ENCODE measurements at places on chromosomes 16 and 17.

GRCh38 chr17:81961087-81961511 is at the start of gene NOTUM:
NOTUM (minus strand) TSS chr17:81961187; CDS start chr17:81960909, 278 bp downstream.
- no peaks in the 10 kb centered on the region for H3K36me3 ChIP-seq
- H3K4me1 ChIP-seq = peaks cover 6% of the 10 kb centered on the region
- peaks cover 7% of the 10 kb centered on the region for H3K27me3 ChIP-seq

DNA sequence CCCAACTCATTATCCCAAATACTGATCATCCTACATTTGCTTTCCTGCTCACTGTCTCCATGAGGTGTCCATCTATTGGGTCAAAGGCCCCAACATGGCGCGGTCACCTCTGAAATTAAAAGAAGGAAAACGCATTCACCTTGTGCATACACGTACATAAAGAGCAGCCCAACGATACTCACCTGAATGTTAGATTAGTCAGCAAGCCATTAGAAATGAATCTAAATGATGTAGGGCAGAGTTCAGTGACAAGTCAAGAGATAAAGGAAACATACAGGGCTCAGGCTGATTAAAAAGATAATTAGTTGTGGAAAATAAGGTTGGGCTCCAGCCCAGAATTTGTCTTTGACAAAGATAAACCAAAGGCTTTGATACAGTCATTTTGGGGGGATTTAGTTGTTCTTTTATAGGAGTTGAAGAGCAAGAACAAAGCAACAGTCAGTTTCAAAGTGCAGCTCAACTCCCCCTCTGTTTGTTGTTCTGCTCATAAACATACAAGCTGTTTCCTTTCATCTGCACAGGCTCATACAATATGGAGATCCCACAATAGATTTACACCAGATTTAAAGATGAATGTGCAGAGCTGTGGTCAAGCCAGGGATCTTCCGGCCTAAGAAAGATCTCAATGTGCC is 21.1 kb downstream of the NXPH3 start:
- H3K4me3 ChIP-seq = no peak overlapping the region
- peaks cover 1% of the 10 kb centered on the region for H3K27me3 ChIP-seq
- H3K36me3 ChIP-seq = peaks cover 50% of the 10 kb centered on the region
- DNase-seq = no peak

DNA sequence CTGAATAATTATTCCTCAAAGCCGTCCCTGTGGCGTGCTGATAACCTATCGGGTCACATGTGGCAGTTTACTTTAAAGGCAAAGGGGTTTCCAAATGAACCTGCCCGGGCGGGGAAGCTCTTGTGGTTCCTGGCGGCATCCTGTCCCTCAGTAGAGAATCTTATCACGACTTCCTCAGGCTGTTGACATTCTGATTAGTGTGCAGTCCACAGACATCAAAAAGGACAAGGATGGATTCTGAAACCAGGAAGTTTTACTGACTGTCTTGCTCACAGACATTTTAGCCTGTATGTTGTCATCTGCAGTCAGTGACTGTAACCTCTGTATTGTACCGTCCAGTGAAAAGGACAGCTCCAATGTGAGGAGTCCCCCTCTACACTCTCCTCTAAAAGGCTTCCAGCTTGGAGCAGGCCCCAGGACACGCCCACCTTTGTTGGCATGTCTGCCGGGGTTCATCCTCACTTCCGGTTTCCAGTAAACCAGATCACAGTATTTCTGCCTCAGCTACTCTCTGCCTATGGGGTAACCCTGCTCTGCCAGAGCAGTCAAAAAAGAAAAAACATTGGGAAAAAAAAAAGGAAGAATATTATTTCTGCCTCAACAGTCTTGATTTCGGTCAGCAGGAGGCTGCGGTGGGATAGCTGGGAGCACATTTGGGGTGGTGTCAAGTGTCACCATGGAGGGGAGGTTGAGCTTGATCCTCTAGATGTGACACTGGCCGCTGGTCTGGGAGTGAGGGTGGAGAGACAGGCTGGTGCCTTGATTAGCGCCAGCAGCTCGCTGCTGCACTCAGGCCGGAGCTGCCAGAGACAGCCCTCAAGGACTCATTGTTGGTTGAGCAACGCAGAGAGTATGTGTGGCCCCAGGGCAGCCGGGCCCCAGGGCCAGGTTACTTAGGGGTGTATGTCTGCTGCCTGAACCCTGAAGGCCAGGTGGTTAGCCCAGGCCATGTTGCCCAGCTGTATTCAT is 89.0 kb upstream of the DNAH17 start:
- no peak overlapping the region for H3K4me3 ChIP-seq
- H3K27me3 ChIP-seq = peaks cover 2% of the 10 kb centered on the region
- DNase-seq = no peak
- no peak overlapping the region for H3K27ac ChIP-seq

GRCh38 chr17:60751884-60752283 is 74.2 kb downstream of the BCAS3 start:
- no peak overlapping the region for H3K27ac ChIP-seq
- no peak for DNase-seq

- H3K4me3 ChIP-seq = no peak overlapping the region
- DNase-seq = peak; percentile 63
- peaks cover 12% of the 10 kb centered on the region for H3K4me1 ChIP-seq
- H3K36me3 ChIP-seq = peaks cover 8% of the 10 kb centered on the region
Measured at GRCh38 chr17:63369233-63369632, 76.9 kb downstream of the CYB561 start.

DNA sequence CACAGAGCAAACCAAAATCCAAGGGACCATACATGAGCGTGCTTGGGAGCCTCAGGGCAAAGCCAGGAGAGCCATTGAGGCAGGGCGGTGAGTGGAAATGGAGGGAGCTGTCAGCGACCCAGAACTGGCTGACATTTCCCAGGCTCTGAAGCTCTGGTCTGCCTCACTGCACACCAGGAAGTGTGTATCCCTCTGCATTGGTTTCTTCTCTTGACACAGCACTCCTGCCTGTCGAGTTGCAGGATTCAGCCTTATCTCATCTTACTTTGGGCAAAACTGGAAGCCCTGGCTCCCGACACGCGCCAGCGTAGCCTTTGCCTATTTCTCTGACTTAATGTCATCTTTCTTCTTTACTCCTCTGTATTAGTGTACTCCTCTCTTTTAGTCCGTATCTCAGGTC is 144.7 kb upstream of the HS3ST3A1 start:
- no peaks in the 10 kb centered on the region for H3K27me3 ChIP-seq
- no peak overlapping the region for H3K4me3 ChIP-seq
- no peak overlapping the region for H3K27ac ChIP-seq
- no peak for DNase-seq

GRCh38 chr16:26491962-26492361 is 574.8 kb upstream of the C16orf82 start:
- no peak for DNase-seq
- no peak overlapping the region for H3K27ac ChIP-seq
- H3K4me1 ChIP-seq = no peaks in the 10 kb centered on the region

- H3K36me3 ChIP-seq = no peaks in the 10 kb centered on the region
- DNase-seq = no peak
- no peaks in the 10 kb centered on the region for H3K4me1 ChIP-seq
- H3K27me3 ChIP-seq = peaks cover 18% of the 10 kb centered on the region
Measured at GRCh38 chr16:23164736-23165135, 15.5 kb upstream of the USP31 start.

DNA sequence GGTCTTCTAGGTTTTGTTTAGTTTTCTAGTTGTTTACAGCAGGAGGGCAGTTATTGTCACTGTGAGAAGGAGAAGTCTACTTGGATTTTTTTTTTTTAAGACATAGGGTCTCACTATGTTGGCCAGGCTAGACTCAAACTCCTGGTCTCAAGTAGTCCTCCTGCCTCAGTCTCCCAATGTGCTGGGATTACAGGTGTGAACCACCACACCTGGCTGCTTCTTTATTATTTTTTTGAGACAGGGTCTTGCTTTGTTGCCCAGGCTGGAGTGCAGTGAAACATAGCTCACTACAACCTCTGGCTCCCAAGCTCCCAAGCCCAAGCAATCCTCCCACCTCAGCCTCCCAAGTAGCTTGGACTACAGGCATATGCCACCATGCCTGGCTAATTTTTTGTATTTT is 68.3 kb upstream of the STAC2 start:
- H3K4me1 ChIP-seq = no peaks in the 10 kb centered on the region
- H3K4me3 ChIP-seq = no peak overlapping the region
- peaks cover 4% of the 10 kb centered on the region for H3K36me3 ChIP-seq
- no peak for DNase-seq
- peak overlapping the region; percentile 12 for H3K27ac ChIP-seq

GRCh38 chr17:43628089-43628650 is 33.6 kb downstream of the MEOX1 start:
- H3K4me3 ChIP-seq = no peak overlapping the region
- H3K4me1 ChIP-seq = peaks cover 6% of the 10 kb centered on the region
- no peak for DNase-seq
- H3K27ac ChIP-seq = no peak overlapping the region

- no peak for DNase-seq
- H3K4me1 ChIP-seq = peaks cover 4% of the 10 kb centered on the region
- H3K36me3 ChIP-seq = peaks cover 44% of the 10 kb centered on the region
- no peak overlapping the region for H3K4me3 ChIP-seq
- H3K27me3 ChIP-seq = peaks cover 1% of the 10 kb centered on the region
Measured at GRCh38 chr16:28108590-28109247, 45.2 kb upstream of the GSG1L start.

DNA sequence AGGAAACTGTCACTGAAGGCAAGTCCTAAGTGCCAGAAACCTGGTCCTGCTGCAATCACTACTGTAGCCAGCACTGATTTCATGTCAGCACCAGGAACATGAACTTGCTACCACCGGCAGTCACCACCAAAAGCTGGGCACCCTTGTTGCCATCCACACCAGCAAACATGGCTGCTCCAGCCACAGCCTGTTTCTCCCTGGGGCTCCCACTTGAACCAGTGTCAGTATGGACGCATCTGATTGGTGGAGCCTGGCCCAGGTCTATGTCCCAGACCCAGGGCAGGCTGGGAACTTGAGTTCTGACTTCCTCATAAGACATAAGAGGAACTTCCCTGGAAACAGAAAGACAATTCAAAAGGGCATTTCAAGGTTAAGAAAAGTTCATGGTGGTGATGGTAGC is 56.5 kb downstream of the COPRS start:
- H3K4me1 ChIP-seq = peaks cover 21% of the 10 kb centered on the region
- no peaks in the 10 kb centered on the region for H3K27me3 ChIP-seq
- DNase-seq = no peak

DNA sequence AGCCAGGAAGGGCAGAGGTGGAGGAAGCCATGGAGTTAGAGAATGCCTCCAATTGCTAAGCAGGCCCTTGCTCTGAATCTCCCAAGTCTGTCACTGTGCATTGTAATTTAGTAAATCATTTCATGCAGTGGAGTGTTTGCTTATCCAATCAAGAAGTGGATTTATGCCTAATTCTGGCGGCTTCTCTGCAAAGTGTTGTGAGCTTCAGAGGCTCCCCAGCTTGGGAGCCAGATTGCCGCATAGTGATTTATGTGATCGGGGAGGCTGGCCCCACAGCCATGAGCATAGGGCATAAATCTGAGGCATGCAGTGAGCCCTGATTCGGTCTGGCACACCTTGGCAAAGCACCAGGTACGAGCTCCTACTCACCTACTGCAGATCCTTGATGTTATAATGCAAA is 520.8 kb downstream of the HS3ST4 start:
- H3K36me3 ChIP-seq = no peaks in the 10 kb centered on the region
- no peaks in the 10 kb centered on the region for H3K4me1 ChIP-seq
- no peak overlapping the region for H3K27ac ChIP-seq
- H3K27me3 ChIP-seq = no peaks in the 10 kb centered on the region
- no peak for DNase-seq

- DNase-seq = no peak
- no peak overlapping the region for H3K27ac ChIP-seq
- H3K36me3 ChIP-seq = peaks cover 5% of the 10 kb centered on the region
- peaks cover 5% of the 10 kb centered on the region for H3K27me3 ChIP-seq
Measured at GRCh38 chr17:74116087-74116717, 87.3 kb upstream of the RPL38 start.

- H3K4me1 ChIP-seq = no peaks in the 10 kb centered on the region
- no peak overlapping the region for H3K27ac ChIP-seq
- H3K27me3 ChIP-seq = no peaks in the 10 kb centered on the region
- no peaks in the 10 kb centered on the region for H3K36me3 ChIP-seq
Measured at GRCh38 chr17:58710948-58711552, 18.6 kb downstream of the RAD51C start.

DNA sequence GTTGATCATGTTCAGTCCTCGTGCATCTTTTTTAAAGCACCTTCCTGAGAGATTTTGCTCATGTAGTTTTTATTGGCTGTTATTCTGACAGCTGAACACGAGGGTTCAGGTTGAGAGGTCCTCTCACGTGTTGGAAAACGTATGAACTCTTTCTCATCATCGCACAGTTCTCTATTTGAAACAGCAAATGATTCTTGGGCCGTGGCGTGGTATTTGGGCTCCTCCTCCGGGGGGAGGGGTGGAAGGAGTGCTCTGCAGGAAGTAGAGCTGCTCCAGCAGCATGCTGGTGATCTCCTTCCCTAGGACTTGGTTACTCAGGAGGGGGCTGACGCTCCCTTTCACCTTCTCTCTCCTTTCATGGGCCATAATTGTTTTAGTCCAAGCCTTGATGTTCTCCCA is 70.4 kb downstream of the KSR1 start:
- H3K27me3 ChIP-seq = peaks cover 15% of the 10 kb centered on the region
- no peak overlapping the region for H3K27ac ChIP-seq
- H3K36me3 ChIP-seq = no peaks in the 10 kb centered on the region
- peak overlapping the region; percentile 22 for H3K4me3 ChIP-seq
- peaks cover 10% of the 10 kb centered on the region for H3K4me1 ChIP-seq

DNA sequence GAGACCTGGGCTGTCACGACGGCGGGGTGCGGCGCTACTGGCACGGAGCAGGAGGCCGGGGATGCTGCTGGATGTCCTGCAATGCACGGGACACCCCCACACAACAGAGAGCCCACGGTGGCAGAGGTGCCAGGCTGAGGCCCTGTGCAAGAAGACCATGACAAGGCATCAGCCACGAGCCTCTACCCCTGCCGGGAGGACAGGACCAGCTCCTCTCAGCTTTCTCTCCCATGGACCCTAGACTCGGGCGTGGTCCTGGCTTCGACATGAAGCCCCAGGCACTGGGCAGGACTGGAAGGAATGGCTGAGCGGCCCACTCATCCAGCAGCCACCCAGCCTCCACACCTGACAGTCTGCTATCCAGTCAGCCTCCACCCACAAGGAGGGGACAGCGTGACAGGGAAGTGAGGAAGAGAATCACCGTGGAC is 25.6 kb downstream of the SLC7A5 start:
- DNase-seq = no peak
- H3K27me3 ChIP-seq = peaks cover 2% of the 10 kb centered on the region
- no peak overlapping the region for H3K4me3 ChIP-seq
- H3K4me1 ChIP-seq = peaks cover 9% of the 10 kb centered on the region
- H3K27ac ChIP-seq = no peak overlapping the region

DNA sequence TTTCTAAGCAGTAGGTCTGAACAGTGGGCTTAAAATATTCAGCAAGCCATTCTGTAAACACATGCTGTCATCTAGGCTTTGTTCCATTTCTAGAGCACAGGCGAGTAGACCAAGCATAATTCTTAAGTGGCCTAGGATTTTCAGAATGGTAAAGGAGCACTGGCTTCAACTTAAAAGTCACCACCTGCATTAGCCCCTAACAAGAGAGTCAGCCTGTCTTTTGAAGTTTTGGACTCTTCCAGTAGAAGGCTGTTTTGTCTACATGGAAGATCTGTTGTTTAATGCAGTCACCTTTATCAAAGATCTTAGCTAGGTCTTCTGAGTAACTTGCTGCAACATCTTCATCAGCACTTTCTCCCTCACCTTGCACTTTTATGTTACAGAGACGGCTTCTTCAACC is 36.6 kb downstream of the TTC19 start:
- no peak for DNase-seq
- peaks cover 54% of the 10 kb centered on the region for H3K36me3 ChIP-seq
- peaks cover 44% of the 10 kb centered on the region for H3K4me1 ChIP-seq

GRCh38 chr16:23968176-23968575 is 132.4 kb downstream of the PRKCB start:
- no peak overlapping the region for H3K27ac ChIP-seq
- H3K4me1 ChIP-seq = no peaks in the 10 kb centered on the region
- no peak overlapping the region for H3K4me3 ChIP-seq
- no peaks in the 10 kb centered on the region for H3K27me3 ChIP-seq
- no peaks in the 10 kb centered on the region for H3K36me3 ChIP-seq

Data from HFFc6 (cell line).